GM23338 (cell line): ENCODE measurements at places on chromosomes 16 and 17.

DNA sequence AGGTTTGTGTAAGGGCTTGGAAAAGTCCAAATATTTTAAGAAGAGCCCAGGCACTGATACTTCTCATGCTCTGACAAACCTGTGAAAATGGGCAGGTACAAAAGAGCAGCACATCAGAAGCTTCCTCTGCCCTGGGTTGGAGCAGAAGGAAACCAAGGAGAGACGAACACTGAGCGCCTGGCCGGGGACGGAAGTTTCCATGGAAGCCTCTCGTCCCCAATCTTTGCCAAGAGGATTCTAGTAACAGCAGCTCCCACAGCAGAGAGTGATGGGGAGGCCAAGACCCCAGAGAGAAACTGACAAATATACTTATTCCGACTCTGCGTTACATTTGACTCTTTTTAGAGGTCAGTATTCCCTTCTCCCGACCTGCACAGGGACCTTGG, 268.5 kb downstream of the C16orf95 start:
- no peak for DNase-seq
- no peak overlapping the region for H3K27ac ChIP-seq
- no peaks in the 10 kb centered on the region; the same call in 1 of the 2 replicates for H3K36me3 ChIP-seq
- H3K27me3 ChIP-seq: no peaks in the 10 kb centered on the region
- no peak overlapping the region for H3K4me3 ChIP-seq
- peaks cover 7% of the 10 kb centered on the region; the same call in 1 of the 2 replicates for H3K4me1 ChIP-seq

DNA sequence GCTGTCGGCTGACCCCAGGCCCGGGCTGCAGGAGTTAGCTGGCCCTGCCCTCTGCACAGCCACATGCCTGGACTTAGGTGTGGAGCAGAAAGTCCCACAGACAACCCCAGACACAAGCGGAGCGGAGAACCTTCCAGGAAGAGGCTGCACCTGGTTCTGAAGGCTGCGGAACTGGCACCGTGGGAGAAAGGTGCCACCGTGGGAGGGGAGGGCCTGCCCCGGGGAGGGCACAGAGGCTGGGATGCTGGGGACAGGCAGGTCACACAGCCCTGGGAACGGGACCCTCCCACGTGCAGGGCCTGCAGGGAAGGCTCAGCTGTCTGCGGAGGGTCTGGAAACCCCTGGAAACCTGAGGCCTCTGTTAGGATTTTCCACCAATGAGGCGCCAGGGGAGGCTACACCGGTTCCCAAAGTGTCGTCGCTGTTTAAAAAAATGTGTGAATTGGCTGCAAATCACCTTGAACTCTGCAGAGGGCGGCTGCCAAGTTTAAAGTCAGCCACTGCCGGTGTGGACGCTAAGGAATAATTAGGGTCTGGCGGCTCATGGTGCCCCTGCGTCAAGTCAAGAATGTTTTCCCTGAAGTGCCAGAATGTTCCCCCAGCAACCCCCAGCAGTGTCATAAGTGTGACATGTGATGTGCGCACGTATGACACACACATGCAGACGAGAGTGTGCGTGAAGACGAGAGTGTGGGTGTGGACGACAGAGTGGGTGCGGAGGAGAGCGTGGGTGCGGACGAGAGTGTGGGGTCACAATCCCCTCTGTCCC, 50.9 kb upstream of the PABPN1L start:
- no peak overlapping the region for H3K27ac ChIP-seq
- no peaks in the 10 kb centered on the region for H3K36me3 ChIP-seq
- H3K27me3 ChIP-seq: no peaks in the 10 kb centered on the region

- H3K4me1 ChIP-seq: 0 out of 2 replicates have a peak, but pooled peaks cover 3% of the 10 kb centered on the region
- H3K36me3 ChIP-seq: no peaks in the 10 kb centered on the region
- no peak for DNase-seq
- no peaks in the 10 kb centered on the region for H3K27me3 ChIP-seq
Measured at GRCh38 chr16:70701596-70701995, 15.7 kb upstream of the MTSS2 start.

- H3K27me3 ChIP-seq: no peaks in the 10 kb centered on the region
- no peaks in the 10 kb centered on the region for H3K4me1 ChIP-seq
- H3K4me3 ChIP-seq: no peak overlapping the region
- H3K27ac ChIP-seq: no peak overlapping the region
Measured at GRCh38 chr17:63308272-63308671, 137.8 kb downstream of the CYB561 start.
